ENCODE measurements at places on chromosomes 16 and 17.

- DNase-seq, result no peak
Observed at GRCh38 chr16:80104401-80104800, 436.4 kb upstream of the DYNLRB2 start.

- no peak for DNase-seq
Observed at GRCh38 chr17:27977751-27978688, 64.5 kb upstream of the NLK start.

- no peak for DNase-seq
Observed at GRCh38 chr16:4976079-4976478, 17.9 kb downstream of the SEC14L5 start.

GRCh38 chr16:49637933-49638672 lies 217.8 kb downstream of the ZNF423 start:
- no peak for DNase-seq

- no peak for DNase-seq
Observed at GRCh38 chr17:34377078-34377823, 14.2 kb upstream of the CCL1 start.

DNA sequence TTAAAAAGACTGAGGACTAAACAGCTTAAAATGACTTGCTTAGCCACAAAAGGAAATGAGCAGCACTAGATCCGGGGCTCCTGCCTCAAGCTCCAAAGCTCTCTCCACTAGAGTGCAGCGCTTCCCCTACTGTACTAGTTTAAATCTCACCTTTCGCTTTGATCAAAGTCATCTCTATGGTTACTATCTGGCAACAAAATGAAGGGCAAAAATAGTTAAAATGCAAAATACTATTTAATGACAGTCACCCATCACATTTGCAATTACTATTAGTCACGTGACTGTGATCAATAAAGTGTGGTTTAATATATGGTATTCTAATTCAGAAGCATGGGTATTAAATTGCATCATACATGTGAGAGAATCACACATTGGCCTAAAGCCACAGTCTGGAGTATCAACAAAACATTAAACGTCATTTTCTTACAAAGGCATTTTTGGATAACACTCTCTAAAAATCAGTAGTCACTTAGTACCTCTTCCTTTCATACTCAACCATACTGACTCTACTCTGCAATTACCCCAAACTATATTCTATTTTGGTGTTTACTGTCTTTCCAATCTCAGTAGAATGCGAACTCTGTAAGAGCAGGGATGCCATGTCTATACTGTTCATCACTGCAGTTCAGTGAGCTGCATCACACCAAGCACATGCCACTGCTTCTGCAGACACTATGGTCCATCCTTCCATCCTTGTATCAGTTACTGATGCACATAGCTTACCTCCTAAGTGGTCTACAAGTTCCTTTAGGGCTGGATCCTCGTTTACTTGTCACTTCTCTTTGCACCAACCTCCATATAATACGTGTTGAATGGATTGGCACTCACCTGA lies 6.2 kb downstream of the PSMD12 start:
- no peak for DNase-seq

DNA sequence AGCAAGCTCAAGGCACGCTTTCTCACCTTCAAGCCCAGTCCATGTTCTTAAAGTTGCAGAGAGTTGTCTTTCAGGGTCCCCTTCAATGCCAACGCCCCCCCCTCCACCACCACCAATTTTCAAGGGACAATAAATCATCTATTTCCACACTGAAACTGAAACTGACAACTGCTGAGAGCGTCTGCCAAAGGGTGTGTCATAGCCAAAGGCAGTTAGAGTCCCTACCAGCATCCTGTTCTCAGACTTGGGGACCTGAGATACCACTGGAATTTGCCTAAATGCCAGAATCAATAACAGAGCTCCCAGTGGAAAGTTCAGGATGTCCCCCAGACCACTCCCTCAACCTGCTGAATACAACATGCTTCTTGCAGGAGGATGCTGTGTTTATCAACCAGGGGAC lies 133.2 kb upstream of the SOX9 start:
- DNase-seq, result no peak

DNA sequence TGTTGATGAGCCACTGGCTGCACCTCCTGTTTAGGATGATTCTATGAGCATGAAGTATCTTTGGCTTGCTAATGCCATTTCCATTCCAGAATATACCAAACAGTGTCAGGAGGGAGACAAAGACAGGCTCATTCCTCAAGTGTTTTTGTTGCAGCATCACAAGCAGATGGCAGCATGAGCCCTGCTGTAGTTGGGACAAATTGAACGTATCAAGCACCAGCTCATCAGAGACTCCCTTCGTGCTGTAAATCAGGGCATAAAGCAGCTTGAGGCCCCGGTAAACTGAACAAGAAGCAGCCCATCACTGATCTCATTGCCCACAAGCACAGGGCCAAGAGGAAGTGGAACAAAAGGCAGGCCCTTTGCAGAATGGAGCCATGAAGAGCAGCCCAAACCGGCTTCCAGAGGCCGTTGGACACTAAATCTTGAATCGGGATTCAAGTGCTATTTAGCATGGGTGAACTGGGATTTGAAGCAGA lies 45.9 kb upstream of the HS3ST3A1 start:
- no peak for DNase-seq

DNA sequence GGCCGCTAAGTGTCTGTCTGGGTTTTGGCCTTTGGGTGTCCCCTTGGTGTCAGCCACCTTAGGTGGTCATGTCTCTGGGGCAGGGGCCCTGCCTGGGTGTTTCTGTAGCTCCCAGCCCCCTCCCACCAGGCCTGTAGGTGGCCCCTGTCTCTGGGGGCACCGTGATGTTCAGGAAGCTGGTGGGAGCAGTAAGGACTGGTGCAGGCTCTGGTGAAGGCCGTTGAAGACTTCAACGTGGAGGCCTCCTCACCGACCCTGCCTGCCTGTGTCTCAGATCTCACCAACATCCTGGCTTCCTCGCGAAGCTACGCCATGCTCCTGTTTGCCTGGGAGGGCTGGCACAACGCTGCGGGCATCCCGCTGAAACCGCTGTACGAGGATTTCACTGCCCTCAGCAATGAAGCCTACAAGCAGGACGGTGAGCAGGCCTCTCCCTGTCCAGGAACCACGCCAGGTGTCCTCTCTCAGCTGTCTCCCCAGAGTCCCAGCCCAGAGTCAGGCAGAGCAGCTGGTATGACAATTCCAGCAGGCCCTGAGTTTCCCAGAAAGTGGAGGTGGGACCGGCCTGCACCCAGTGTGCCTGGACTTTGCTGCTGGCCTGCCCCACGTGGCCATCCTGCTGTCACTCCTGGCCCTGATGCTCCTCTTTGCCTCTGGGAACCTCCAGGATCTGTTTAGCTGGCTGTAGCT lies 2.8 kb downstream of the ACE start:
- DNase-seq, result no peak

DNA sequence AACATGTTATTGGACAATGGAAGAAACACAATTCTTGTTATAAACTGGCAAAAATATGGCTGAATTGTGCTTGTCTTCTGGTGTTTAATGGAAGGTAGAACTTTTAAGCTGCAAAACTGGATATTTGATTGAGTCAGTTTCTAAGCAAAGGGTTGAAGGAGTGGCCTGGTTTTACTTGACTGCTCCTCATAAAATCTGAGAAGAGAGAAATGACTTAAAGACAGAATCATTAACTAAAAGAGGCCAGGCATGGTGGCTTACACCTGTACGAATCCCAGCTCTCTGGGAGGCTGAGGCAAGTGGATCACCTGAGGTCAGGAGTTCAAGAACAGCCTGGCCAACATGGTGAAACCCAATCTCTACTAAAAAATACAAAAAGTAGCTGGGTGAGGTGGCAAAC lies 770.7 kb downstream of the CDH11 start:
- DNase-seq, result no peak

GRCh38 chr17:49016775-49017463 lies 19.7 kb downstream of the IGF2BP1 start:
- no peak for DNase-seq

- DNase-seq, result no peak
Observed at GRCh38 chr17:64240261-64240740, 22.8 kb downstream of the TEX2 start.

DNA sequence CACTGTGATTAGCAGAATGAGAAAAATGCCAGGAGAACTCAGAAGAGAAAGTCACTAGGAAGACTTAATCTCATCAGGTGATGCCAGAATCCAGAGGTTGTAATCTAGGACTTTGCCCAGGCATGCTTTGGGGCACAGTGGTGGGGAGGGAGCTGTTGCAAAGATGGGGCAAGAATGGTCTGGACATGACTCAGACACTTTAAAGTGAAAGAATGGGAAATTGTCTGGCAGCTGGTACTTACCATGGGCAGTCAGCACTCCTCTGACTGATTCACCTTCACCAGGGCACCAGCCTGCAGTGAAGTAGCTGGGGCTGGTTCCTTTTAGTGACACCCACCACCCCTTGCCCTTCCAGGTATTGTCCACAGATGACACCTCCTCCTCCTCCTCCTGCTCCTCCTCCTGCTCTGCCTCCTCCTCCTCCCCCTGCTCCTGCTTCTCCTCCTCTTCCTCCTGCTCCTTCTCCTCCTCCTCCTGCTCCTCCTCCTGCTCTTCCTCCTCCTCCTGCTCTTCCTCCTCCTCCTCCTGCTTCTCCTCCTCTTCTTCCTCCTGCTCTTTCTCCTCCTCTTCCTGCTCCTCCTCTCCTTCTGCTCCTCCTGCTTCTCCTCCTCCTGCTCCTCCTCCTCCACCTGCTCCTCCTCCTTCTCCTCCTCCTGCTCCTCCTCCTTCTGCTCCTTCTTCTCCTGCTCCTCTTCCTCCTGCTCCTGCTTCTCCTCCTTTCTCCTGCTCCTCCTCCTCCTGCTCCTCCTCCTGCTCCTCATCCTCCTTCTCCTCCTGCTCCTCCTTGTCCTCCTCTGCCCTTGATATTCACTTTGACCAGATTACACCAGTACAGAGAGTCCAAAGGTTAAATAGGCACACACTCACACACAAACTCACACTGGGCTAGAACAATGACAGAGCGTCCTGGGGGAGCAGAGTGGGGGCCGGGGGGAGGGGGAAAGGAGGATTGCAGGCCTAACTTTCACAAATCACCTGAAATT lies at the start of gene CHD9NB:
Gene CHD9NB, minus strand, starts transcription at position 379 of the 983 bp plus-strand sequence. CDS start 8,739 bp downstream, outside the sequence.
- no peak for DNase-seq
